ENCODE measurements at places on chromosomes 6 and 20. TPM values are rescaled to one million over a fixed set of nuclear protein-coding genes. Genes with fewer than 3 reads are reported as not detected.
A peak's percentile ranks its signal among the peaks of the same experiment; 100 is the strongest.

DNA sequence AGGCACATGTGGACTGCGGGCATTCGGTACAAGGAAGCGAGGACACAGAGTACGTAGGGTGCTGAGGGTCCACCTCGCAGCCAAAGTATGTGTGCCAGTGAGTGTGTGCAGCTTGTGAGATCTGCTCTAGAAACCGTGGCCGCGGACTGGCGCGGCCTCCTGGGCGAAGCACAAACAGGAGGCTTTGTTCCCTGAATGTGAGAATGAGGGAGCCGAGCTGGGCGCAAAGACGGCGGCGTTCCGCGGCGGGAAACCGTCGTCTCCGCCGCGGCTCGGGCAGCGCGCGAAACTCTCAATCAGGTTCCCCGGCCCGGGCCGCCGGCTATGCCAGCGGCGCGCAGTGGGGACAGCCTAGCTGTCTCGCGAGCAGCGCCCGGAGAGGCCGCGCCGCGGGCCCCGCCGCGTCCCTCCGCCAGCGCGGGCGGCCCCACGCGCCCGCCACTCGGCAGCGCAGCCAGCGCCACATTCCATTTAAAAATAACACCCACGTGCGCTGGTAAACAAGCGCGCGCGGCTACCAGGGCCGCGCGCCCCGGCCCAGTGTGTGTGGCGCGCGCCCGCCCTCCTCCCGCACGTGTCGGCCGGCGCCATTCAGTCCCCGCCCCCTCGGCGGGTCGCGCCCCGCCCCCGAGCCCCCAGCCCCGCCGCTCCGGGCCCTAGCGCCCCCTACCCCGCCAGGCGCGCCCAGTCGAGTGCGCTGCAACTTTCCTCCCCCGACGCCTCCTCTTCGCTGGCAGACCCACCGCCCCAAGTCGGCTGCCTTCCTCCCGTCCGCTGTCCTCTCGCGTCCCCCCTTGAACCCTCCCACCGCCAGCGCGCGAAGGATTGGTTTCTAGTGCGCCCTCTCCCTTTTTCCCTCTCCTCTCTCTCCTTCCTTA lies 3.0 kb upstream of the FOXO3 start:
- DNase-seq, result peak; percentile 64

DNA sequence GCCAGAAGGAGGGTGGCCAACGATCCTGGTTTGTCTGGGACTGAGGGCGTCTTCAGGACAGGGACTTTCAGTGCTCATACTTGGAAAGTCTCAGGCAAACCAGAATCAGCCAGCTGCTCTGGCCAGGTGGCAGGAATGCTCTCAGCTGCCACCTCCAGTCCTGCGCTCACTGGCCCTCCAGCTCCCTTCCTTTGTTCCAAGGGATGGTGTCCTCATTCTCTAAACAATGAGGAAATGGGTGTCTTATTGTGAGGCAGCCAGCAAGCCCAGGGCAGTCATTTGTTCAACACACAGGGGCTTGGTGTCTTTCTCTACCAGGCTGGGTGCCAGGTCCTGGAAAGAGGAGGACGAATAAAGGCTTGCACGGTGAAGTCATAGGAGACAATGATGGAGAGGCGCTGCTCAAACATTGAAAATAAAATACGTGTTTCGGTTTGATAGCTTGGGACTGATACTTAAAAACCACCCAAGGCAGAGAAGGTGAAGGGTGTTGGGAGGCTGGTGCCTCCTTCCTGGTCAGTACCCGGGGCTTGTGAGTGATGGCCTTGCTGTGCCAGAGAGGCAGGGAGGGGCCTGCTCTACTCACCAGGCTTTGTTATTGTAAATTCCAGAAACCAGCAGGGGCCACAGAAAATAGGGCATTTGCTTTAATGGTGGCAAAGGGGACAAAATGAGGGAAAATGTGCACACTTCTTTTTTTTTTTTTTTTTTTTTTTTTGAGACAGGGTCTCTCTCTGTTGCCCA lies 11.3 kb upstream of the TMEM181 start:
- DNase-seq, result no peak

DNA sequence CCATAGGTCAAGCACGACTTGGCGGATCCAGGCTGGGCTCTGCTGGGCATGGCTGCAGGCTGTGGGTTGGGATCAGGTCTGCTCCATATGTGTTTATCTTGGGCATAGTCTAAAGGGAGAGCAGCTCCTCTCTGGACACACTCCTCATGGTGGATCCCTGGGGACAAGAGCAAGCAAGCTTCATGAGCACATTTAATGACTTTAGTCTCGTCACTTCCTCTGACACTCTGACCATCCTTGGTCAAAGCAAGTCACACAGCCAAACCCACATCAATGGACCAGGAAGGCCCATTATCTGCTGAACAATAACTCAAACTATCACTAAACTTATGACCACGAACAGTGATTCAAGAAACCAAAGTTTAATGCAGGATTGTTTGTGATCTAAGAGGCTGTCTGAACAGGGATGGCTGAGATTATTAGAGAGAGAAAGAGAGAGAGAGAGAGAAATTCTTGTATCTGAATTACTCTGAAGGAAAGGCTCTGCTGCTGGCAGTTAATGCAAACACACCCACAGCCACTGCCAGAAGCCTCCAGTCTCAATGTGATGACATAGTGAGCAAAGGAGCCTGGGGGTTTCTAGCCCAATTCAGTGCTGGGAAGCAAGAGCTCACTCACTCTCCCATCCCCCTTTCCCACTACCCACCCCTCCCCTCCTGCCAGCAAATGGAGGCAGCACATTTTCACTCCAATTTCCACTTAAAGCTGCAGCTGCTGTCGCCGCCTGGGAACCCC lies 490.2 kb upstream of the SULF2 start:
- DNase-seq, result no peak

GRCh38 chr6:27966816-27967426 lies 9.9 kb downstream of the OR2B6 start:
- DNase-seq, result no peak

- peak; percentile 91 for DNase-seq
Observed at GRCh38 chr6:90478789-90479602, 107.9 kb downstream of the MAP3K7 start.

GRCh38 chr6:164661716-164662115 lies 647.7 kb downstream of the C6orf118 start:
- no peak for DNase-seq

DNA sequence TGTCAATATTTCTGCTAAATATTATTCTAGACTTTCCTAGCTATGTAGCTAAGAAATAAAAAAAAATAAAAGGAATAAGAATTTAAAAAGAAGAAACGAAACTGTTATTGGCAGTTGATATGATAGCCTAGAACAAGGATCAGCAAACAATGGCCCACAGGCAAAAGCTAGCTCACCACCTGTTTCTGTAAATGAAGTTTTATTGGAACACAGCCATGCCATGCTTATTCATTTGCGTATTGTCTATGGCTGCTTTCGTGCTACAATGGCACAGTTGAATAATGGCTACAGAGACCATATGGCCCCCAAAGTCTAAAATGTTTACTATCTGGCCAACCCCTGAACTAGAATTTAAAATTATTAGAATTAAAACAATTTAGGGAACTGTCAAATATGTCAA lies 952.6 kb upstream of the MAP3K7 start:
- DNase-seq, result no peak

GRCh38 chr6:45212976-45213375 lies 115.2 kb upstream of the RUNX2 start:
- DNase-seq, result no peak

- peak; percentile 36 for DNase-seq
Observed at GRCh38 chr6:21961226-21961625, 335.6 kb downstream of the PRL start.

DNA sequence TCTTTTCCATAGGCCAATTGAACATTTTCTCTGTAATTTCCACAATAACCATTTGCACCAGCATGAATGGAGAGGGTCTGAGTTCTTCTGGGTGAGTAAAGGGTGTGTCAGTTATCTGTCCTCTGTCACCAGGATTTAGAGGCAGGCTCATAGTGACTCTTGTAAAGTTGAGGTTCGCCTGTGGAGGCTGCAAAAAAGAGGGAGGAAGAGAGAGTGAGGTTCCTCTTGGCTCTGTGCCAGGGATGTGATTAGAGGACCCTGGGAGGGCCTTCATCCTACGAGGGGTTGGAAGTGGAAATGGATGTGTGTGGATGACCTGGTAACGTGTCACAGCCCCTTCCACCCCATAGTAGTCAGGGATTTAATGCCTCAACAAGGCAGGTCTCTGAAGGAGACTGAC lies 242.0 kb downstream of the ESR1 start:
- no peak for DNase-seq

DNA sequence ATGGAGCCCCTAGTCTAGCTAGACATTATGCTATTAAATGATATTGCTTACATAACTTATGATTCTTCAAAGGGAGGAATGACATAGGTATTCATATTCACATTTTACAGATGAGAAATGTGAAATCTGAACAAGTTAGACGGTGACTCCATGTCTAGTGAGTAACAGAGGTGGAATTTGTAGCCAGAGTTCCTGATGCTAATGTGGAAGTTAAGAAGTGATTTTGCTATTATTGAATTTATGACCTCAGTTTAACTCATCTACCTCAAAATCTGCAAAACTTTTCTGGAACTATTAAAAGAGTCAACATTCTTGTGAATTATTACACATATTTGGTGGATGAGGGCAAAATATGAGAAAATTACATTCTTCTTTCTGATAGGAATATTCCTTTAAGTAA lies 347.6 kb upstream of the MMS22L start:
- DNase-seq, result peak; percentile 84

The RBPJL gene
- not detected for total RNA-seq

The NKX2-4 gene
- not detected for total RNA-seq

The GSTA4 gene
- 54.0 TPM for total RNA-seq

The FAM217A gene
- total RNA-seq, result not detected
